Chondrocyte (in vitro differentiated cells): ENCODE measurements at places on chromosomes 12 and 14.

DNA sequence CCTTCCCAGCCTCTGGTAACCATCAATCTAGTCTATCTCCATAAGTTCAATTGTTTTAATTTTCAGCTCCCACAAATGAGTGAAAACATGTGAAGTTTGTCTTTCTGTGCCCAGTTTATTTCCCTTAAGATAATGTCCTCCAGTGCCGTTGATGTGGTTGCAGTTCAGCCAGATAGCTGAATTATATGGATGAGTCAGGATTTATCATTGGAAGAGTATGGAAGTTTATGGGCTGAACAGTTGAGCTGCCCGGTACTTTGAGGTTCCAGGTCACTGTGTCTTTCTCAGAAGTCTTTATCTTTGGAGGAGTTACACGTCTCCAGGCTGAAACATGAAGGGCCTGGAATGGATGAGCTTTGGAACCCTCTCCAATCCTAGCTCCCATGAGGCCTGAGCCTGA, 120.1 kb downstream of the ASCL4 start:
- DNase-seq: no peak

GRCh38 chr12:112164011-112164660, 38.8 kb downstream of the TRAFD1 start:
- peak; percentile 84 for DNase-seq

GRCh38 chr12:49358483-49359141, 8.7 kb upstream of the SPATS2 start:
- no peak for DNase-seq

GRCh38 chr12:46523446-46523845, 150.9 kb upstream of the SLC38A2 start:
- no peak for DNase-seq

DNA sequence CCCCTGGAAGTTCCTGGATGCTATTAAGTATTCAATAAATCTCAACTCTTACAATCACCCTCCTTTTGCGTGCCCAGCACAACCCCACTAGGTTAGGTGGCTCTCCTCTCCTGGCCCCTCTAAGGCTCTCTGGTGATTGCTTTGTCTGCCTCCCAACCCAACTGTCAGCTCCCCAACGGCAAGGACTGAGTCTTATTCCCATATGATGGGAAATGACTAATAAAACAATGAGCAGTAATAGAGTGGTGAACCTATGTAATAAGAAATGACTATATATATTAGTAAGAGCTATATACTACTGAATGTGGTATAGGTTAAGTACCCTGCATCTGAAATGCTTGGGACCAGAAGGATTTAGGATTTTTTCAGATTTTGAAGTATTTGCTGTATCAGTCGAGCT, 8.1 kb downstream of the APPL2 start:
- DNase-seq: no peak

GRCh38 chr12:42969355-42969754, 379.8 kb upstream of the PRICKLE1 start:
- DNase-seq: no peak

DNA sequence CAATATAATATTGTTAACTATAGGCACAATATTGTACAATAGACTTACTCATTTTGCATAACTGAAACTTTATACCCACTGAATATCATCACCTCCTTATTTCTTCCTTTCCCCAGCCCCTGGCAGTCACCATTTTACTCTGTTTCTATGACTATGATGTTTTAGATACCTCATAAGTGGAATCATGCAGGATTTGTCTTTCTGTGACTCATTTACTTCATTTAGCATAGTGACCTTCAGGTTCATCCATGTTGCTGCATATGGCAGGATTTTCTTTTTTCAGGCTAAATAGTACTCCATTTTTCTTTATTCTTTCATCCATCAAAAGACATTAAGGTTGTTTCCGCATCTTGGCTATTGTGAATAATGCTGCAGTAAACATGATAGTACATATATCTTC, 18.9 kb downstream of the USP15 start:
- no peak for DNase-seq

DNA sequence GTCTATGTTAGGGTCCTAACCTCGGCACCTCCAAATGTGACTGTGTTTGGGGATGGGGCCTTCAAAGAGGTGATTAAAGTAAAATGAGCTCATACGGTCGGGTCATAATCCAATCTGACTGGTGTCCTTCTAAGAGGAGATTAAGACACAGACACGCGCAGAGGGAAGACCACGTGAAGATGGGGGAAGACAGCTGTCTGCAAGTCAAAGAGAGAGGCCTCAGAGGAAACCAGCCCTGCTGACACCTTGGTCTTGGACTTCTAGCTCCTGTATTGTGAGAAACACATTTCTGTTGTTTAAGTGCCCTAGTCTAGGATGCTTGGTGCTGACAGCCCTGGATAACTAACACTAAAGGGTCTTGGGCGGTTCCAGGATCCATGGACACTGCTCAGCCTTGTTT, 109.6 kb downstream of the DICER1 start:
- peak; percentile 6 for DNase-seq

DNA sequence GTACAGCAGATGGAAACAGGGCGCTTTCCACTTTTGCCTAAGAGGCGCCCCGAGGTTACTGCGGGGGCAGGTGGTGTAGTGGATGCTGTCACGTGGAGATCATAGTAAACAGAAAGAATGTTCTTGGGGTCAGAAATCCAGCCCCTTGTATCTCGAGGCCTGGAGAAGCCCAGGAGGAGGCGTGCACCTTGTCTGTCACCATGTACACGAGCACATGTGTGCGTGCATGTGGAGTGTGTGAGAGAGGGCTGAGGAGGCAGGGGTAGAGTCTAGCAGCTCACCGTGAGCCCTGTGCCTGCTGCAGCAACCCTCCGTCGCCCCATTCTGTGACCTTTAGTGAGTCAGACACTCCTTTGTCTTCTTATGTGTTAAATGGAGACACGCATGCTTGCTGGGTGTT, 59.0 kb downstream of the CACNA1C start:
- DNase-seq: no peak

DNA sequence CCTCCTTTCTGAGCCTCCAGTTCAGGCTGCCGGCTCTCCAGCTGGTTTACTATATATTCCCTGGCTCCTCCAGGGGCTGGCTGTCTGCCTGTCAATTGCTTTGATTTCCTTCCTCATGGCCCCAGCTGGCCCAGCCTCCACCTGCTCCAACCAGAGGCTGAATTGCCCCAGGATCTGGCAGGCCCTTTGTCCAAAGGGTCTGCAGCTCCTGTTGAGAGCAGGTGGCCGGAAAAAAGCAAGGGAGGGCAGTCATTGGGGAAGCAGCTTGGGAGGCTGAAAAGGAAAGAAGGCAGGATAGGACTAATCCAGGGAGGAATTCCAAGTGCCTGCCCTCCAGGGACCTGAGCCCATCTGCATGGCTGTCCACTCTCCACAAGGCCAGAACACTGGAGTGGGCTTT, 25.3 kb downstream of the PAH start:
- DNase-seq: no peak

GRCh38 chr14:66628636-66629035, 120.7 kb downstream of the GPHN start:
- DNase-seq: no peak

DNA sequence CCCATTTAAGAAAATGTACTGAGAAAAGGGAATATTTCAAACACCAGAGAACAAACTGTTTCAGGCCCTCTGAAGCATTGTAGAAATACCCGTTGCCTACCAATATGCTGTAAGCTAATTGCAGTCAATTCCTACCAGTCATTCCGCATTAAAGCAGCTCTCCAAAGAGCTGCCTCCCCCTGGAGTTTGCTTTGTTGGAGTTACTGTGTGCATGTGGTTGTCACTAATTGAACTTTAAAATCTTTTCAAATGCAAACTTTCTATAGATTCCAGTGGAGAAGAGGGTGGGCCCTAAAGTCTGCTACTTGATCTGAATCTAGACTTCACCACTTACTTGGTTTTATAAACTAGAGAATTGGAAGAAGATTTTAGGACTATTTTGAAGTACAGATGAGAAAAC, 112.7 kb downstream of the PLXNC1 start:
- no peak for DNase-seq

DNA sequence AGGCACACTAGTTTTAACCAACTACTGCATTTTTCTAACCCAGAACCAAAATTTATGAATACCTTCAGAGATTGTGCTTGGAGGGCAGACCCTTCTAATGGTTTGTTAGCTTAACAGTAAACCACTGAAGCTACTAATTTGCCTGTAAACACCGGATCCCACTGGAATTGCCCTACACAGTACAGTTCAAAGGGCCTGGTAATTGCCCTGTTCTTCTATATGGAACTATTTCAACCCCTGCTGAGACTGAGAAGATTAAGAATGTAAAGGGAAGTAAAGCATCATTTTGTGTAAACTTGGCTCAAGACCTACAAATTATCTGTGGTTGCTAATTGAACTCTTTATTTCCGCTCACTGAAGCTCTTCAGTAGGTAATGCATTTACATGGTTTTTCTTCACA, 468.1 kb downstream of the NPAS3 start:
- DNase-seq: no peak

DNA sequence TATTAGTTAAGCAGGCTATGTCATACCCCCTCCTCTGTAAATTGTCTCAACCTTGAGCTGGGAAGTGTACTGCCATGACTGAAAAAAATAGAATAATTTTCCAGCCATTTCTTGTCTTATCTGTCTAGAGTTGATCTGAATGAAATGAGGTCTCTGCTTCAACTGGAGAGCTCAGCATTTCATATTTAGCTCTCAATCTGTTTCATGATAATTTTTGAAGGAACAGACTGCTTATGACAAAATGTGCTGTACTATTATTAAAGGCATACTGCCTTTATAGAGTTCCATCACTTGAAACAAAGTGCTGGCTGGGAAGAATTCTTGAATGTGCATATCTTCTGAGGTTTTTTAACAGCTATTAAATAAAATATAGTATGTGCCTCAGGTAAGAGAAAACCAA, 19.1 kb downstream of the PTPRO start:
- no peak for DNase-seq

GRCh38 chr12:6074427-6074826, 50.0 kb downstream of the VWF start:
- DNase-seq: no peak

GRCh38 chr12:88272456-88272855, 130.3 kb downstream of the TMTC3 start:
- no peak for DNase-seq

DNA sequence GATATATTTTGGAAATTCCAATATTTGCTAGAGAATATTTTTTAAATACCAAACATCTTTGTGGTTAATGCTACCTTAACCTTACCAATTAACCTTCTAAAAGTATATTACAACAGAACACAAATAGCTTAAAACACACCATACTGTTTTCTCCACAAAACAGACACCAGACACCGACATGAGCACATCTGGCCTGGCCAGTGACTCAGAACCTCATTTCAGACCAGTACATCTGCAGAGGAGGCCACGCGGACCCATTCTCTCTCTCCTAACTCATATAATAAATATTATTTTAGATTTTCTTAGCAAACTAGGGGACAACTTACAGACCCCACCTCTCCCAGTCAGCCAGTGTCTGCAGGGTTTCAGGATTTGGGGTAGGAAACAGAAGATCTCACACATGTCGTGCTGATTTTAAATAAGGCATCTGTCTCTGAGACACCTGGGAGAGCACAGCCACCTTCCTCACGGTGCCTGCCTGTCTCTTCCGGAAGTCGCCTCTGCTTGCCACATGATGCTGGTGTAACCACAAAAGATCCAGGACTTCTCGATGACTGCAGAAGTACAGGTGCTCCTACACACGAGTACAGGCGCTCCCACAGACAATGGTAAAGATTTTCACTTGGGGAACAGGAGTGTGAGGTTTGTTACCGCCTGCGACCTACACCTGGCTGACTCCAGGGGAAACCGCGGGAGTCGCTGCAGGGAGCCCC, 9.7 kb upstream of the ANKLE2 start:
- DNase-seq: no peak

DNA sequence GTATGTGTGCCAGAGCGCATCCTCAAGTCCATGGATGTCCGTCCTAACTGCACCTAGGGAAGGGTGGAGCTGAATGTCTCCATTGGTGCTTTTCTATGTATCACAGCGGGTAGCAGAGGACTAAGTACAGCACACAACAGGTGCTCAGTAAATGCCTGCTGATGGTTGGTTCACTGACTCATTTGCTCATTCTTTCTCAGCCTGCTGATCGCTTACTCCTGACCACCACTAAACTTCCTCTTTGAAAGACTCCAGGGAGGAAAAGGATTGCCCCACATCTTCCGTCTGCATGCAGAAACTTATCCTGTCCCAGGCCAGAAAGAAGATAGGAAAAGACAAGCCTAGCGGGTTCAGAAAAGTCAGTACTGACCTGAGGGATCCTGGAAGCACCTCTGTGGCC, 66.3 kb downstream of the B4GALNT3 start:
- no peak for DNase-seq

- DNase-seq: no peak
Observed at GRCh38 chr12:27657296-27657695, 39.0 kb upstream of the REP15 start.
